ENCODE measurements at places on chromosomes 4 and X. TPM values are rescaled to one million over a fixed set of nuclear protein-coding genes. Genes with fewer than 3 reads are reported as not detected.

DNA sequence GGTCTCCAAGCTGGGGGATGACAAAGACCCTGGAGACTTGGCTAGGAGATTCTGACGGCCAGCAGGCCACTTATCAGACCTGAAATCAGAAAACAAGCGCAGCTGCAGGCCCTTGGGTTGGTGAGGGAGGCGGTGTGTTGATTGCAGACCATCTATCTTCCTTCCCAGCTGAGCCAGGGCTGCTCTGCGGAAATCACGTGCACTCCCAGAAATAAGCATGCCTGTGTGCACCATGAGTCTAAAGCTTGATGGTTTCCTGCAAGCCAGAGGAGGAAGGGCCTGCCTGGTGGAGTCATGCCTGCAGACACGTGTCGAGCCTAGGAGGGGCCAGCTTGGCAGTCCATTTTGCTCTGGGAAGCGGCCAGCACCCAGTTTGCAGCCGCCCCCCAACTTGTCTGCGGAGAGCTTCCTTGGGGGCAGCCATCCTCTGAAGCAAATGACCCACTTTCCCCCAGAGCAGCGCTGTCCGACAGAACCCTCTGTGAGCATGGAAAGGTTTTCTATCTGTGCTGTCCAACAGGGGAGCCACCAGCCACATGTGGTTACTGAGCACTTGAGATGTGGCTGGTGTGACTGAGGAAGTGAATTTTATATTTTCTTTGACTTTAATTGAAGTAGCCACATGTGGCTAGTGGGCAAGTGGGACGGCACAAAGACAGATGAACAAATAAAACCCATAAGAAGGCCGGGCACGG, 175.7 kb upstream of the BCOR start:
- no peak for DNase-seq
- H3K27me3 ChIP-seq, result no peaks in the 10 kb centered on the region
- no peak overlapping the region for H3K27ac ChIP-seq

LRIT3 gene
- total RNA-seq, result not detected

ERCC6L gene
- 0.08 TPM for total RNA-seq

GRCh38 chr4:36206603-36207311, 37.6 kb downstream of the ARAP2 start:
- H3K4me1 ChIP-seq, result peaks cover 8% of the 10 kb centered on the region
- DNase-seq, result no peak
- H3K36me3 ChIP-seq, result peaks cover 29% of the 10 kb centered on the region
- H3K27ac ChIP-seq, result no peak overlapping the region
- H3K4me3 ChIP-seq, result no peak overlapping the region

GRCh38 chr4:120071192-120071795, 4.6 kb upstream of the MAD2L1 start:
- H3K36me3 ChIP-seq, result no peaks in the 10 kb centered on the region
- no peak overlapping the region for H3K27ac ChIP-seq
- H3K4me1 ChIP-seq, result peaks cover 10% of the 10 kb centered on the region
- H3K4me3 ChIP-seq, result no peak overlapping the region
- H3K27me3 ChIP-seq, result no peaks in the 10 kb centered on the region

GRCh38 chr4:187124331-187124730, 400.7 kb upstream of the FAT1 start:
- DNase-seq, result no peak
- no peaks in the 10 kb centered on the region for H3K27me3 ChIP-seq
- no peak overlapping the region for H3K27ac ChIP-seq
- H3K4me3 ChIP-seq, result no peak overlapping the region
- H3K36me3 ChIP-seq, result no peaks in the 10 kb centered on the region
- H3K4me1 ChIP-seq, result no peaks in the 10 kb centered on the region

GRCh38 chrX:107674480-107675364, 46.4 kb downstream of the PRPS1 start:
- peaks cover 72% of the 10 kb centered on the region for H3K4me1 ChIP-seq
- peak overlapping the region; percentile 79 for H3K4me3 ChIP-seq
- H3K27me3 ChIP-seq, result no peaks in the 10 kb centered on the region
- H3K36me3 ChIP-seq, result no peaks in the 10 kb centered on the region

TNIP3 gene
- total RNA-seq, result 0.39 TPM

GRCh38 chrX:153578200-153578835, 20.6 kb downstream of the CCNQ start:
- H3K4me3 ChIP-seq, result no peak overlapping the region
- DNase-seq, result no peak
- H3K27ac ChIP-seq, result no peak overlapping the region
- peaks cover 15% of the 10 kb centered on the region for H3K4me1 ChIP-seq

- H3K27me3 ChIP-seq, result no peaks in the 10 kb centered on the region
- no peaks in the 10 kb centered on the region for H3K36me3 ChIP-seq
- H3K27ac ChIP-seq, result no peak overlapping the region
- H3K4me1 ChIP-seq, result no peaks in the 10 kb centered on the region
- H3K4me3 ChIP-seq, result no peak overlapping the region
Measured at GRCh38 chr4:188714907-188715306, 575.7 kb downstream of the TRIML1 start.

- no peaks in the 10 kb centered on the region for H3K4me1 ChIP-seq
- no peak overlapping the region for H3K27ac ChIP-seq
- H3K4me3 ChIP-seq, result no peak overlapping the region
Measured at GRCh38 chr4:99934891-99935290, 11.5 kb downstream of the DNAJB14 start.

SLC16A2 gene
- 0.22 TPM for total RNA-seq

DNA sequence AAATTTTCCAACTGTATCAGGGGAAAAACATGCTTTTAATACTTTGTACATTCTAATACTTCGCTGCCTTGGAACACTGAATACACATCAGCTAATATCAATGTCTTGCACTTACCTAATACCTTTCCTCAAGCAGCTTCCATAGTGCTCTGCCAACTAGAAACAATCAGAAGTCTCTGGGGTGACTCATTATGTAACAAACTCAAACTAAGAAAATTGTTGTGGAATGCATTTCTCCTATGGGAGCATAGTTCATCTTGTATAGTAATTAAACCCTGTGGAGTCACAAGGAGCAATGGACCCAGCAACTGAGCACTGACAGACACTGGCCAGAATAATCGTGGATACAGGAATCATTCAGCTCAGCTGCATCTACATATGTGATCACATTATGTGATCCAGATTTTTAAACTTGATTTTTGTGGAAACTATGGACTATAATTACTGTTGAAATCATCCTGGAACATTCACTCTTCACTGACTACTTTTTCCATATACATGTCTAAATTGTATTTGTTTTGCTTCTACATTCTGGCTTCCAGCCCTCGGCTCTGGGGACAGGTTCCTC, 496.9 kb downstream of the TMA16 start:
- H3K4me3 ChIP-seq, result no peak overlapping the region
- H3K36me3 ChIP-seq, result no peaks in the 10 kb centered on the region
- H3K27ac ChIP-seq, result no peak overlapping the region

CABS1 gene
- not detected for total RNA-seq

VSIG1 gene
- 14.9 TPM for total RNA-seq

OTUD6A gene
- total RNA-seq, result not detected

MAGEC1 gene
- total RNA-seq, result not detected

NAP1L2 gene
- total RNA-seq, result 4.8 TPM

DNA sequence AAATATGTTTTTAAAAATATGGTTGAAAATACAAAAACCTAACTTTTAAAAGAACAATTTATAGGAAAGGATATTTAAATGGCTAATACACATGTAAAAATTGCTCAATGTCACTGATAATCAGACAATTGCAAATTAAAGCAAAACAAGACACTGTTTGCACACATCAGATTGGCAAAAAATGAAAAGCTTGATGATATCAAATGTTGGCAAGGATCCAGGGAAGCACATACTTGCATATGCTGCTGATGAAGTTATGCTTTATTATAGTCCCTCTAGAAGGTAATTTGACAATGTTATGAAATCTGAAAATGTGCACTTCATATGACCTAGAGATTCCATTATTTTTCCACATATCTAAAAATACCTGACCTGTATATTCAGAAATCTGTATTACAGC, 45.7 kb upstream of the EPGN start:
- no peaks in the 10 kb centered on the region for H3K27me3 ChIP-seq
- no peak overlapping the region for H3K4me3 ChIP-seq
- DNase-seq, result no peak

GRCh38 chr4:176545872-176546271, 226.1 kb downstream of the SPCS3 start:
- no peaks in the 10 kb centered on the region for H3K27me3 ChIP-seq
- H3K27ac ChIP-seq, result no peak overlapping the region
- H3K36me3 ChIP-seq, result no peaks in the 10 kb centered on the region
- DNase-seq, result no peak
- no peaks in the 10 kb centered on the region for H3K4me1 ChIP-seq

- no peak overlapping the region for H3K4me3 ChIP-seq
- no peaks in the 10 kb centered on the region for H3K36me3 ChIP-seq
- DNase-seq, result no peak
- H3K4me1 ChIP-seq, result no peaks in the 10 kb centered on the region
- no peak overlapping the region for H3K27ac ChIP-seq
Measured at GRCh38 chr4:22241415-22241814, 274.5 kb downstream of the ADGRA3 start.

DNA sequence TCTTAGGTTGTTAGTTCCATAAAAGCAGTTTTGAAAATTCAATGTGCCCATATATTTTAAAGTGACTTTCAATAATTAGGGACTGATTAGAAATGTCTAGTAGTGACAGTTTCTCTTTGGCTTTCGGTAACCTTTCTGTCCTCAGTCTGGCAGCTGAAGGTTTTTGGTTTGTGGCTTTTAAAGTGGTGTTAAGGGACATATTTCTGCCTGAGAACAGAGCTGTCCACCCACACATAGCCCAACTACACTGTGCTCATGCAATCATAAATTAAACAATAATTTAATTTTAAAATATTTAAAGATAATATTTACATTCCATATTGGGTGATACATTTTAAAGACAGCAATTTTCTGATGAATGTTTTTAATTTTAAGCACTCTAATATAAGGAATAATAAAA, 335.0 kb upstream of the TENM3 start:
- no peaks in the 10 kb centered on the region for H3K4me1 ChIP-seq
- no peaks in the 10 kb centered on the region for H3K36me3 ChIP-seq
- DNase-seq, result no peak
- no peaks in the 10 kb centered on the region for H3K27me3 ChIP-seq
- no peak overlapping the region for H3K27ac ChIP-seq
- H3K4me3 ChIP-seq, result no peak overlapping the region

INTS12 gene
- total RNA-seq, result 17.8 TPM

DNA sequence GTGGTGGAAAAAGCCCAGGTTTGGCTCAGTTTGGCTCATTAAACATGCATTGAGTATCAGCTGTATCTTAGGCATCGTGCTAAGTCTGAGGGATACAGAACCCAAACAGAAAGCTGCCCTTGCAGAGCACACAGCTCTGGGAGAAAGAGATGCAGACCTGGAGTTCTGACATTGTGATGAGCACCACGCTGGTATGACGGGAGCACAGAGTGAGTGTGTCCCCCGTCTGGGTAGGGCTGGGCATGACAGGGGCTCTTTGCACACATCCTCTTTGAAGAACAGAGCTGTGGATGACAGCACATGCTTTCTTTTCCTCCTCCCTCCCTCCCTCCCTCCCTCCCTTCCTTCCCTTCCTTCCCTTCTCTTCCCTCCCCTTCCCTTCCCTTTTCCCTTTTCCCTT, 52.2 kb downstream of the CLCN4 start:
- no peak for DNase-seq
- no peak overlapping the region for H3K27ac ChIP-seq
- H3K4me1 ChIP-seq, result no peaks in the 10 kb centered on the region
- H3K36me3 ChIP-seq, result no peaks in the 10 kb centered on the region
- no peak overlapping the region for H3K4me3 ChIP-seq
- H3K27me3 ChIP-seq, result no peaks in the 10 kb centered on the region

- H3K4me3 ChIP-seq, result no peak overlapping the region
- DNase-seq, result no peak
- no peak overlapping the region for H3K27ac ChIP-seq
- H3K36me3 ChIP-seq, result no peaks in the 10 kb centered on the region
Measured at GRCh38 chr4:173281406-173282255, 52.5 kb downstream of the HMGB2 start.

DNA sequence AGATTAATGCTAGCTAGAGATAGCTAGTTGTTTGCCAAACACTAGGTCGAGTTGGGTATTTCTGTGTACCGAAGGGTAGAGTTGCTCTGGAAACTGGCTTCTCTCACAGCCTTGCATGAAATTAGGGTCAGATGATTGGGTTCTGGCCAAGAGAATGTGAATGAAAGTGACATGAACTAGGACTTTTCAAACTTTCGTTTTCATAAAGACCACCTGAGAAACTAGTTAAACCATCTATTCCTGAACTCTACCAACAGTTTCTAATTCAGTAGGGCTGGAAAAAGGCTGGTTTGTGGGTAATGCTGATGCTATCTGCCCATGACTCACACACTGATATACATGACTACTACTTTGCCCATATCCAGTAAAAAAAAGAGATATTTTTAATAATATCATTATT, 157.6 kb downstream of the GASK1B start:
- H3K36me3 ChIP-seq, result no peaks in the 10 kb centered on the region
- H3K27ac ChIP-seq, result no peak overlapping the region
- no peaks in the 10 kb centered on the region for H3K4me1 ChIP-seq
- H3K27me3 ChIP-seq, result no peaks in the 10 kb centered on the region

FNIP2 gene
- total RNA-seq, result 7.5 TPM

DNA sequence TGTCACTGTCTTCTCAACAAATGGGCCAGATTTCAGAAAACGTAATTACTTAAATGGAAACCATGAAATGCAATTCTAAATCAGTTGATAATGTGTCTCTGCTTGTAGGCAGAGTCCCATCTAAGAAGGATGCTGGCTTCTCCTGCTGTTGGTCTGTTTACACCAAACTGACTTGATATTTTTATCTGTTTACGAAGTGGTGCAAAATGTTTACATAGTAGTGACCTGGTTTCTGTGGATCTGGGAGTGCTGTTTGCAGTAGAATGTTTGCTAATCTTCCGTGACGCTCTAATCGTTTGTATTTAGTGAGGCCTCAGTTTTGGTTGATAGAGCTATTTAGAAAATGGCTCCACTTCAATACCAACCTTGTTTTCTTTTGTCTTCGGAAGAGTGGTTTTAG, 213.5 kb downstream of the VEGFC start:
- DNase-seq, result no peak
- H3K4me1 ChIP-seq, result no peaks in the 10 kb centered on the region
- H3K4me3 ChIP-seq, result no peak overlapping the region
- no peaks in the 10 kb centered on the region for H3K36me3 ChIP-seq

- no peaks in the 10 kb centered on the region for H3K36me3 ChIP-seq
- H3K4me3 ChIP-seq, result no peak overlapping the region
- no peak for DNase-seq
Measured at GRCh38 chrX:267771-268261, 13.4 kb upstream of the PLCXD1 start.

GRCh38 chrX:69299285-69299684, 134.0 kb upstream of the PJA1 start:
- no peak for DNase-seq
- H3K36me3 ChIP-seq, result no peaks in the 10 kb centered on the region
- no peak overlapping the region for H3K4me3 ChIP-seq
- H3K27me3 ChIP-seq, result no peaks in the 10 kb centered on the region

DNA sequence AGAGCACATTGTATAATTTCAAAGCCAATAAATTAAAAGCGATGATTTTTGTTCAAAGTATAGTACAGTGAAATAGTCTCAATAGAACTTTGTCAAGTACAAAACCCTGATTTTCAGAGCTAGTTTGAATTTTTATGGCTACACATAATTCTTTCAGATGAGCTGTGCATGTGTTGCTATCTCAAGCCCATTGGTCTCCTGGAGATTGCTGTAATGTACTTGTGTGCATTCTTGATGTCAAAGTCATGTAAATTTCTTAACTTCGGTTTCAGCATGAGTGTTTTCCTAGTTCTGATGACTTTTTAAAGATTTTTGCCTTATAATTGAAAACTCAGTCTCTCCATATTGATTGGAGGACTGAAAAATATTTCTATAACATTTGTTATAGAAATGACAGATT, 200.8 kb downstream of the CEP135 start:
- no peaks in the 10 kb centered on the region for H3K4me1 ChIP-seq
- no peaks in the 10 kb centered on the region for H3K27me3 ChIP-seq
- no peak overlapping the region for H3K4me3 ChIP-seq
- DNase-seq, result no peak
- H3K27ac ChIP-seq, result no peak overlapping the region

All from CD4-positive, alpha-beta T cell (primary cell).